Panc1 (cell line): ENCODE measurements at places on chromosomes 12 and 14.

DNA sequence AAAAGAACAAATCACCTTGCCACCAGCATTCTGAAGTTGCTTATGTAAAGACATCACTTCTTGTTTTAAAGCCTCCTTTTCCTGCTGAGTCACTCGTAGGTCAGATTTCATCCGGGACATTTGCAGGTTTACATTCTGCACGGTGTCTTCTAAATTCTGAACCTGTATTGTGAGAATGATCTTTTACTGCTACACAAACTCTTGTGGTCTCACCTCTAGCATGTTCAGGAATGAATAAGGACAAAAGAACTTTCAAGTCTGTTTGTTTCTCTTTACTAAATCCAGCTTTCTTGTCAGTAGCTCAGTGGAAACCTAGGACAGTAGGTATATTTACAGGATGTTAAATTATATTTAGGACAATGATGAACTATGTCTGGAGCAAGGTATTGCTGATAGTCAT lies 73.5 kb upstream of the SAV1 start:
- no peak for DNase-seq

- DNase-seq: no peak
Observed at GRCh38 chr12:109287811-109288469, 21.1 kb downstream of the FOXN4 start.

DNA sequence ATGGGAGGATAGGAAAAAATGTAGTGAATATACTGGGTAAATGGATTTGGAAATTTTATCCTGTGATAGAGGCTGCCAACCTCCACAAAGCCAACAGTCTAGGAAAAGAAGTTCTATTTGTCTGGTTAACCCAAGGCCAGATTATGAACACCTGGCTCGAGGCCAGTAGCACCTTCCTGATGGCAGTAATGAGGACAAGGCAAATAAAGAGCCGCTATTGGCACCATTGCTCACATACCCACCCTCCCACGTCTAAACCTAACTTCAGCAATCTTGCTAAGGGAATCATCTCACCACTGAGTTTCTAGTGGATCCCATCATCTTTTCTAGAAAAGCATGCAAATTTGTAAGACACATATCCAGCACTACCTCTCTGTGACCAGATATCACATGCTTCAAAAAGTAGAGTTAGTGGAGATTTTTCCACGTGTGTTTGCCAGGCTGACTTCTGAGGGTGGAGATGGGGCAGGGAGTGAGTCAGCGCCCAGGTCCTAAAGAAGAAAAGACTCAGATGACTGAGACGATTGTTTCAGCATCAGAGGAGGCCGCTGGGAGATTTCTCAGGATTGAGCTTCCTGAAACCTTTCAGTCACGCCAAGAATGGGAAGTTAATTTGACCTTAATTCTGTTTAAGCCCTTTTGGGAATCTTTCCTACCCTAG lies 362.9 kb downstream of the EMP1 start:
- no peak for DNase-seq

GRCh38 chr12:2589381-2589780 lies 205.4 kb upstream of the FKBP4 start:
- DNase-seq: no peak

DNA sequence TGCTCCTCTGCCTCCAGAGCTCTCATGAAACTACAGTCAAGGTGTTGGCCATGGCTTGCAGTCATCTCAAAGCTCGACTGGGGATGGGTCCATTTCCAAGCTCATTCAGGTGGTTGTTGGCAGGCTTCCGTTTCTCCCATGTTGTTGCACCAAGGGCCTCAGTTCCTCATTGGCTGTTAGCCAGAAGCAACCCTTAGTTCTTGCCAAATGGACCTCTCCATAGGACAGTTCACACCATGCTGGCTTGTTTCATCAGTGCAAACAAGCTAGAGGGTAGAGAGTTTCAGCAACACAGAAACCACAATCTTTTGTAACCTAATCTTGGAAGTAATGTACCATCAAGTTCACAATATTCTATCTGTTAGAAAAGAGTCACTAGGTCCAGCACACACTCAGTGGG lies 22.7 kb upstream of the PPM1A start:
- DNase-seq: no peak

DNA sequence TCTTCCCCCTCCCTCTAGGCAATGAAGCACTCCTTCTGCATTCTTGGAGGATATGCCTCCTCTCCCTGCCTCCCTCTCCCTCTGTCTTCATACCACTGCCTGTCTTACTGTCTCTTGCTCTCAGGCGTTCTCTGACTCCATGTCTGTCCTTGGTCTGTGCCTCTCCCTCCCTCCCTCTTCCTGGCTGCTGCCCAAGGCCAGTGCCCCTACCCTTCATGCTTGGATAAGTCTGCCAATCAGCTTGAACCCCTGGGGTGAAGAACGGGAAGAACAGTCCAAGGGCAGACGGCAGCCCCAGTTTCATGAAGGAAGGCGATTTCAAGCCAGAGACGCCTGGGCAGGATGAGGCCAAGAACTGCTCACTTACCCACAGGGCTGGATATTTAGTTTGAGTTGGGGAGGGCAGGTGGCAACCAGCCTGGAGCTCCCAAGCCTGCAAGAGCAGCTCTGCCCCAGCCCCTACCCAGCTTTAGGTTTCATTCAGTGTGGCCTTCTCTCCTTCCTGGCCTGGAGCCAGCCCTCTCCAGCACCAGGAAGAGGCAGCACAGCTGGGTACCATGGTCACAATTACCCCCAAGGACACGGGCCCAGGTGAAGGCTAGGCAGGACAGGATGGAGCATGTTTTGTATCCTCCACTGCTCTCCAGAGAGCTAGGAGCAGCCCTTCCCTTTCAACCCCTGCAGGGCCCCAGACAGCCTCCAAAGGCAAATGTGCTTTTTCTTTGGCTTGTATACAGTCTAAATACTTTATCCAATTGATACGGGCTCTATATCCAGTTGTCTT lies 35.8 kb upstream of the LTBP2 start:
- DNase-seq: no peak

DNA sequence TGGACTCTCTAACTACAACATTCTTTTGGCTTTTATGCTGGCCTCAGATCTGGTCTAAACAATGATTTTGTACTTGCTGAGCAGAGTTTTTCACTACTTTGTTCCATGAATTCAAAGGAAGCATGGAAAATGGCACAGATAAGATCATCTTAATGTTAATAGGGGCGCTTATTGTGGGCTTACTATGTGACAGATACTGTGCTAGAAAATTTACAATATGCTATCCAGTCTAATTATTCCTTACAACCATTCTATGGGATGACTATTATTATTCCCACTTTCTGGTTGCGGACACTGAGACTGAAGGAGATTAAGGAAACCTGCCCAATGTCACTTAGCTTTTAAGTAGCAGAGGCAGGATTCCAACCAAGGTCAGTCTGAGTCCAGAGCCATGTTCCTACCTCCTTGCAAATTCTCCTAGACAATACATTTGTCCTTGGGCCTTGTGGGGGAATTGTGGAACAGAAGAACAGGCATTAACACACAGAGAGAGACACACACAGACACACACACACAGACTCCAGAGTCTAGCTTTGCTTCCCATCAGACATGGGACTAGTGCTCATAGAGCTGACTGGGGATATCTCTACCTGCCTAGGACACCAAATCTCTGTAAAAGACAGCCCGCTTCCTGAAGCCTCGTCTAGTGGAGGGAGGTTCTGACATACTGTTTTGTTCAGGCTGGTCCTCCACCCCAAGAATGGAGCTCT lies 107.7 kb downstream of the SLC38A1 start:
- no peak for DNase-seq

GRCh38 chr12:28226705-28227104 lies 36.4 kb downstream of the CCDC91 start:
- DNase-seq: no peak

DNA sequence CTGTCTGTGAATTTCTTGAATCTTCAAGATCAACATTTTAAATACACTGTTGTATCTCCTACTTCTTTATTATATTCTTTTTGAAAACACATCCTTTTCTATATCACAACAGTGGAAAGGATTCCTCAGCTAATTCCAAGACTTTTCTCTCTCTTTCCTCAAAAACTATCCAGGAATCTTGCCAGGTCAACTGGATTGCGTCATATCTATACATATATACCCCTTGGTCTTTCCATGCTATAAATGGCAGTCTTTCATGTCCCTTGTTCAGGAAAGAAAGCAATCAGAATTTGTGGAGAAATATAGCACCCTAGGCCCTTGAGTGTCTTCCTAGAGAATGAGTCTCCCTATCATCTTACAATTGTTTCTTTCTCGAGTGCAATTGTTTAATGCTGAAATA lies 149.0 kb downstream of the KCNA5 start:
- DNase-seq: no peak

DNA sequence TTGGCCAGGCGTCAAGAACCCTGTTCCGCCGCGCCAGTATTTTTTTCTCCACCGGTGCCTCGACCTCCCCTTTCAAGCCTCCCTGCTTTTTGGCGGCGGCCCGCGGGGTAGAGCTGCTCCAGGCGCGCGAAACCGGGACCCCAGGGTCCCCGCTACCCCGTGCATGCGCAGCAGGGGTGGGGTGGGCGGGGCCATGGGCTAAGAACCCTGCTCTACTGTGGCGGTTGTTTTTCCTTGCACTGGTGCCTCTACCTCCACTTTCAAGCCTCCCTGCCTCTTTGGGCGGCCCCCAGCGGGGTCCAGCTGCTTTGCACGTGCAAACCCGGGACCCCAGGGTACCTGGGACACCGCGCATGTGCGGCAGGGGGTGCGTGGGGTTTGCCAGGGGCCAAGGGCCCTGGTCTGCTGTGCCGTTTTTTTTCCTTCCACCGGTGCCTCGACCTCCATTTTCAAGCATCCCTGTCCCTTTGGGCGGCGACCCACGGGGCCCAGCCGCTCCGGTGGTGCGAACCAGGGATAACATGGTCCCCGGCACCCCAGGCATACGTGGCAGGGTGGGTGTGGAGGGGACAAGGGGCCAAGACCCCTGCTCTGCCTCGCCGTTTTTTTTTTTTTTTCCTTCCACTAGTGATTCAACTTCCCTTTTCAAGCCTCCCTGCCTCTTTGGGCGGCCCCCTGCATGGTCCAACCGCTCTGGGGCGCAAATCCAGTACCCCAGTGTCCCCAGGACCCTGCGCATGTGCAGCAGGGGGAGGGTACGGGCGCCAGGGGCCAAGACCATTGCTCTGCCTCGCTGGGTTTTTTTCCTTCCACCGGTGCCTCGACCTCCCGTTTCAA lies 326.8 kb downstream of the ALG10 start:
- DNase-seq: no peak

DNA sequence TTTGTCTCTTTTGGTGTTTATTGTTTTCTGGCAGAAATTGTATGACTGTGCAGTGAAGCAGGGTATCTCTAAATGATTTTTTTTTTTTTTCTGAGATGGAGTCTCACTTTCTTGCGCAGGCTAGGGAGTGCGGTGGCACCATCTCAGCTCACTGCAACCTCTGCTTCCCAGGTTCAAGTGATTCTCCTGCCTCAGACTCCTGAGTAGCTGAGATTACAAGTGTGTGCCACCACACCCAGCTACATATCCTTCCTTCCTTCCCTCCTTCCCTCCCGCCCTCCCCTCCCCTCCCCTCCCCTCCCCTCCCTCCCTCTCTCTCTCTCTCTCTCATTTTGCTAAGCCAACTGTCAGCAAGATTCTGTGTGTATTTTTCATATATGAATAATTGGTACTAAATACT lies 94.4 kb downstream of the PPHLN1 start:
- DNase-seq: no peak

DNA sequence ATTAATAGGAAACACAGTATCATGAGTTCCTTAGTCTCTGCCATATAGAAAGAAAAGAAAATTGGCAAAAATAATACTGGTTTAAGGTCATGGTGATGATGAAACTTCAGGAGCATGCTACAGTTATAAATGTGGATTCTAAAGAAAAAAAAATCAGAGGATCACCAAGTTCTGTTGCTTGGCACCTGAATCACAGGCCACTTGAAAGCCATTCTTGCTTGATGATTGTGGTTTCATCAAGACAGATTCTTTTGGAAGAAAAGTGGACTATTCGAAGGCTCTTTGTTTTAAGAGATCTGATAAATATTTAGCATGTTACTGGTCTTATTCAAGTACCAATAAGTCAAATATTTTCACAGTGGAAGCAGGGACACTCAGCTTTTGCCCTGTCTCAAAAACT lies 148.9 kb downstream of the SAMD4A start:
- no peak for DNase-seq

GRCh38 chr12:102465762-102466560 lies 14.4 kb downstream of the IGF1 start:
- DNase-seq: no peak

DNA sequence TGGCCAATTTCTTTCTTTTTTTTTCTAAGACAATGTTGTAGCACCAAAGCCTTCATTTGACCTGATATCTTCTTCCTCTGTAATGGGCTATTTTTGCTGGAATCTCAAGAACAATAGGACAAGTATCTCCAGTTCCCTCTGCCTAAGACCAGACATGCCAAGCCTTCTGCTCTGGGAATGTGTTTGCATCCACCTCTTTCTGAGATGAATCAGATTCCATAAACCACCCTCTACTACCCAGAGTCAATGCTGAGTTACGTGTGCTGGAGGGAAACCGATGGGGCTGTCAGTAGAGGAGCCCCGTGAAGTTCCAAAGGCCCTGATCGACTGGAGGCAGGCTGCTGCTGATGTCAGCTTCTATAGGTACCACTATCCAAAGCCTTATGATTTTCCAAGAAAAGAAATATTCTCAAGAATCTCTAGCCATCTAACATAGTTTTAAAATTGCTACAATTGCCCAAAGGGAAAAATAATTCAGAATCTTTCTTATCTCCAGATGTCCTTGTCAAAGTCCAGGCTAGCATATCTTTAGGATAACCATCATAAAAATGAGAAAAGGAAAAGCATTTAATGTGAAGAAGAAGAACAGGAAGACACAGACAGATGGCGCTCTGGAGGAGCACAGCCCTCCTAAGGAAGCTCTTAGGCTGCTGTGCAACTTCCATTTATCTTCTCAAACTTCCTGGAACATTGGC lies 101.9 kb downstream of the SLC8A3 start:
- no peak for DNase-seq

GRCh38 chr12:75439048-75439447 lies 41.5 kb upstream of the GLIPR1 start:
- DNase-seq: no peak

GRCh38 chr14:29637411-29637810 lies 290.2 kb downstream of the PRKD1 start:
- no peak for DNase-seq

DNA sequence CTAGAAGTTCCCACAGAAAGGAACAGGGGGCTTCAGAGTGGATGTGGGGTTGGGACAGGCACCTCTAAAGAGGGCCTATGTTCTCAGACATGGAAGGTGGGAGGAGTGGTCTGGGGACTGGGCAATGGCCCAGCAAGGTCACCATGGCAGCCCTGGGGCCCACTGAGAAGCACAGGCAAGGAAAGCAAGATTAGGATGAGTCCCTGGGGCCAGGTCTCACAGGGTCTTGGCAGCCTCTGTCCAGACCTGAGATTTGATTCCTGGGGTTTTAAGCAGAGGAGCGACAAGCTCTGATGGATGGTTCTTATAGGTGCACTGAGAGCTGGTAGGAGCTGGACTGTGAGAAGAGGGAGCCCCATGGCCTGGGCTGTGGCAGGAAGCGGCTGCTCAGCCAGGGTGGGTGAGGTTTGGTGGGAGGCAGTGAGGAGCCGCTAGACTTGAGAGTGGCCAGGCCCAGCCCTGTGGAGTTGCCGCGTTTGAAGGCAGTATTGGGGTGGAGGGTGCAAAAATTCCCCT lies 44.0 kb downstream of the DLK1 start:
- DNase-seq: no peak

- no peak for DNase-seq
Observed at GRCh38 chr14:78141590-78141989, 28.6 kb upstream of the NRXN3 start.

GRCh38 chr14:70906793-70907175 lies 475 bp upstream of the PCNX1 start:
- no peak for DNase-seq
